H4 (cell line): ENCODE measurements at places on chromosomes 6 and 20. TPM values are rescaled to one million over a fixed set of nuclear protein-coding genes. Genes with fewer than 3 reads are reported as not detected.

The GPLD1 gene
- 0.08 TPM in 1 of 2 replicates, not detected in the other for total RNA-seq

The DEFB132 gene
- total RNA-seq: not detected in 2 replicates

The GSTA1 gene
- not detected in 2 replicates for total RNA-seq

The PSORS1C1 gene
- total RNA-seq: 0.06 and 0.35 TPM in 2 replicates

The BIRC7 gene
- 0.14 TPM in 1 of 2 replicates, not detected in the other for total RNA-seq

The LGSN gene
- 0.23 TPM in 1 of 2 replicates, not detected in the other for total RNA-seq

The CLVS2 gene
- total RNA-seq: 0.04 TPM in 1 of 2 replicates, not detected in the other

The SEC23B gene
- 45.8 and 50.2 TPM in 2 replicates for total RNA-seq

The ISM1 gene
- total RNA-seq: 0.35 and 0.47 TPM in 2 replicates

The TBC1D32 gene
- 1.4 and 2.9 TPM in 2 replicates for total RNA-seq

The HLA-DQB2 gene
- not detected in 2 replicates for total RNA-seq

The SALL4 gene
- total RNA-seq: not detected in 2 replicates

The TMEM244 gene
- total RNA-seq: not detected in 2 replicates

DNA sequence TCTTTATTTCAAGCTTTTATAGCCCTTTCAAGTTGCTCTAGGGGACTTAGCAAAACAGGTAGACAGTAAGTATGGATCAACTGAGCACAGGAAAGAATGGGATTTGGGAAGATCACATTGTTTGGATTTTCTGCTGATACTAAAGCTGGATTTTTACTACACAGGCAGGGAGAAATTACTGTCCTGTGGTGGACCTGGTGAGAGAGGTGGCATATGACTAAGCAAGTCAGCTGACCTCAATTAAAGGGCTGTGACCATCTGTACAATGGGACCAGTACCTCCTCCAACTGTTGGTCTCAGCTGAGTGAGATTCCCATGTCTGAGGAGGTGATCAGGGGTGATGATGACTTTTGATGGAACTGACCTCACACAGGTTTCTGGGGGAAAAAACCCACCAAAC is 28.0 kb downstream of the RREB1 start:
- DNase-seq: no peak

DNA sequence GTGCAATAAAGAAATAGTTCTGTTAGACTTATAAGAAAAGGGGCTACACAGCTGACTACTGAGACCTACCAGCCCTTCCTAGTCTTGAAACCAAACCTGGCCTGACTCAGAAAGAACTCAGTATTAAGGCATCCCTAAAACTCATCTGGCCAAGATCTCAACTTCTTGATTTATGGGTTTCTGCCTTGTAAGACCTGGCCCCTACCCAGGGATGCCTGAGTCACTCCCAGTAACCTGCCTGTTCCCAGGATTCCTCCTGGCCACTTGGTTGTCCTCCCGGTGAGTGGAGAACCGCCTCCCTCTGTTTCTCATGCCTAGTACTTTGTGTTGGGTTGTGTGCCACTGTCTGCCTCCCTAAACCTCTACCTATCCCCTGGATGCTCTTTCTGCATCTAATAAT is 189.4 kb upstream of the PREP start:
- peak; percentile 55 for DNase-seq

GRCh38 chr6:31075528-31075927 is 36.8 kb downstream of the C6orf15 start:
- no peak for DNase-seq

GRCh38 chr6:45436544-45437438 is 59.1 kb upstream of the SUPT3H start:
- peak; percentile 69 for DNase-seq

- peak; percentile 68 for DNase-seq
These were observed 159.9 kb downstream of the OR2B2 start for GRCh38 chr6:27752038-27752885.

- DNase-seq: no peak
These were observed 391 bp downstream of the ADGRF1 start for GRCh38 chr6:47041741-47042140.

GRCh38 chr6:135953818-135954217 is 102.3 kb downstream of the PDE7B start:
- no peak for DNase-seq

GRCh38 chr20:32888636-32889035 is 29.9 kb downstream of the EFCAB8 start:
- no peak for DNase-seq

- DNase-seq: no peak
These were observed 444.3 kb upstream of the NRSN1 start for GRCh38 chr6:23681743-23682142.

GRCh38 chr20:51217347-51218045 is 194.6 kb upstream of the KCNG1 start:
- no peak for DNase-seq

DNA sequence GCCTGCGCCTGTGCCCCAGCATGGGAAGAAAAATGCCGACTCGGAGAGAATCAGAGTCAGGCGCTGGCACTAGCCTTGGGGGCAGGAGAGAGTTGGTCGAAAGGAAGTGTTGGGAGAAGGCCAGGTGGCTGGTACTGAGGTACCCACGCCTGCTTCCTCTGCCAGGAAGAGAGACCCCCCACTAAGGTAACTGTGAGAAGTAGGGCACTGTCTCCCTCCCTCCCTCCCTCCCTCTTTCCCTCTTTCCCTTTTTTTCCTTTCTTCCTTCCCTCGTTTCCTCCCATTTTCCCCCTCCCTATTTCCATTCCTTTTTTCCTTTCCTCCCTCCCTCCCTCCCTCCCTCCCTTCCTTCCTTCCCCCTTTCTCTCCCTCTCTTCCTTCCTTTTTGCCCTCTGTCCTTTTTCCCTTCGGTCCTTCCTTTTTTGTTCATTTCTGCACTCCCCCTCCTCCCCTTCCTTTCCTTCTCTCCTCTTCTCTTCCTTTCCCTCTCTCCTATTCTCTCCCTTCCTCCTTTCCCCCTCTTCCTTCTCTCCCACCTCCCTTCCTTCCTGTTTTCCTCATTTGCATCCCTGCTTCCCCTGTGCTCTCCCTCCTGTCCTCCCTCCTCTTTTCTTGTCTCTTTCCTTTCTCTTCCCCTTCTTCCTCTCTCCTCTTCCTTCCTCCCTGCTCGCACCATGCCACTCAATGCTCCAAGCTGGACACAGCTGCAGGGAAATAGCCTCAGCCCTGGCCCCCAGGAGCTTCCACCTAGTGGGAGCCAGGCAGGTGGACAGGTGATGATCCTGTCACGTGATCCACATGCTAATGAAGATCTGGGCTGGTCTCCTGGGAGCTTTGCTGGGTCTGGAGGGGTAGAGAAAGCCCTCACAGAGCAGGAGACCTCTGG is 148.0 kb downstream of the DHX35 start:
- DNase-seq: no peak

GRCh38 chr6:48069280-48069679 is 41.7 kb downstream of the PTCHD4 start:
- DNase-seq: no peak

DNA sequence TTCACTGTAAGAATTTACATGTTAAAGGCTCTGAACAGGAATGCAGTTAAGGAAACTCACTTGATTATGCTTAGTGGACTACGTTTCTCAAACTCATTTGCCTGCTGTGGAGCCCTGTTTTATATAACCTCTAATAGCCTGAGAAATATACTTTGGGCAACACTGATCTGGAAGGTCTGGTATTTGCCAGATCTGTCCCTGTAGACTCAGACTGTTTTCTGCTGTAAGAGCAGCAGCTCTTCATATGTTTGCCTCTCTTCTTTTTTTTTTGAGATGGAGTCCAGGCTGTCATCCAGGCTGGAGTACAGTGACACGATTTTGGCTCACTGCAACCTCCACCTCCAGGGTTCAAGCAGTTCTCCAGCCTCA is 10.1 kb downstream of the TTPAL start:
- DNase-seq: no peak

DNA sequence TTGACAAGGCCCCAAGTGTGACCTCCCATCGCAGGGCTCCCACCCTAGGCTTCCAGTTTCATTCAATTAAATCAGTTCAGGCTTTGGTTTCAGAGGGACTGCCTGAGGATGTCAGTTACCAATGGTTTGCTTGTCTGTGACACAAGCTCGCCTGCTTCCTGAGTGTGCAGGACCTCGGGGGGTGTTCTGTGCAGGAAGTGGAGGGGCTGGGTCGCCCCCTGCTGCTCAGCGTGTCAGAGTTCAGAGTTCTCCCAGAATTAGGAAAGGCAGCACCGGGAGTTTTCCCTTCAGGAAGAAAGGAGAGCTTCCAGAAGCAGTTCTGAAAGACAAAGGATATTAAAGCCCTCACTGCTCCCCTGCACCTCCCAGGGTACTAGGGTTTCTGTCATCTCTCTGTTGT is 50.8 kb upstream of the TGM3 start:
- DNase-seq: no peak

- no peak for DNase-seq
These were observed 387.2 kb downstream of the TAF4 start for GRCh38 chr20:61678437-61678836.

DNA sequence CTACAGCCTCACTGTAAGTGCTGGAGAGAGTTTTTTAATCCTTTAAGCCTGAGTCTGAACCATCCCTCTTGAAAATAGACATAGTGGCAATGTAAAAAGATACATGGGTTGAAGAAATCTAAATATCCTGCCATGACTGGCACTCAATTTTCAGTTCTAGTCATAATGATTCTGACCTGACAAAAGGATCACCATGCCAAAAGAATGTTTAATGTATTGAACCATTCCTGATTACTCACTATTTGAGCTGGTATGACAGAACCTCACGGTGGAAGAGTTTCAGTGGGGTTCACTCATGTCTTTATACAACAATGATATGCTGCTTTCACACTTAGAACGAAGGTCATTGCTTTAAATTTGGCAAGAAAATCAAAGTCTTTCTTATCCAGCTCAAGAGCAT is 93.4 kb downstream of the HIVEP2 start:
- DNase-seq: no peak

GRCh38 chr6:15796130-15796771 is 133.4 kb upstream of the DTNBP1 start:
- no peak for DNase-seq

DNA sequence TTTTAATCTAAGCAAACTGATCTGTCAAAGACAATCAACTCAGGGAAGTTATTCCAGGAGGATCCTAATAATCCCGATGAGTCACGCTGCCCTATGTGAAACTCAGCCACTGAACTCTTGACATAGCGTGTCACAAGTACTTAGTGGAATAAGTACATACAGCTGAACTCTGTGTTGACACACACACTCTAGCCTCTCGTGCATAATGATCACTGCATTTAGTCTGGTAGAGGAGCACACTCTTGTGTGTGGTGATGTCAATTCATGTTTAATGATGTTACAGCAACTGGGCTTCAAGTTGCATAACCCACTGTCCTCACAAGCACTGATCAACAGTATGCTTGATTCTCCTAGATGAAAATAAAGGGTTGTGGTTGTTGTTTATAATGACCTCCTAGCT is 148.3 kb downstream of the HACE1 start:
- no peak for DNase-seq

GRCh38 chr6:33875141-33875581 is 71.4 kb upstream of the MLN start:
- no peak for DNase-seq

GRCh38 chr20:38159957-38160756 is 4.9 kb downstream of the TGM2 start:
- DNase-seq: no peak

- DNase-seq: no peak
These were observed 204.0 kb downstream of the TSHZ2 start for GRCh38 chr20:53176134-53176533.

DNA sequence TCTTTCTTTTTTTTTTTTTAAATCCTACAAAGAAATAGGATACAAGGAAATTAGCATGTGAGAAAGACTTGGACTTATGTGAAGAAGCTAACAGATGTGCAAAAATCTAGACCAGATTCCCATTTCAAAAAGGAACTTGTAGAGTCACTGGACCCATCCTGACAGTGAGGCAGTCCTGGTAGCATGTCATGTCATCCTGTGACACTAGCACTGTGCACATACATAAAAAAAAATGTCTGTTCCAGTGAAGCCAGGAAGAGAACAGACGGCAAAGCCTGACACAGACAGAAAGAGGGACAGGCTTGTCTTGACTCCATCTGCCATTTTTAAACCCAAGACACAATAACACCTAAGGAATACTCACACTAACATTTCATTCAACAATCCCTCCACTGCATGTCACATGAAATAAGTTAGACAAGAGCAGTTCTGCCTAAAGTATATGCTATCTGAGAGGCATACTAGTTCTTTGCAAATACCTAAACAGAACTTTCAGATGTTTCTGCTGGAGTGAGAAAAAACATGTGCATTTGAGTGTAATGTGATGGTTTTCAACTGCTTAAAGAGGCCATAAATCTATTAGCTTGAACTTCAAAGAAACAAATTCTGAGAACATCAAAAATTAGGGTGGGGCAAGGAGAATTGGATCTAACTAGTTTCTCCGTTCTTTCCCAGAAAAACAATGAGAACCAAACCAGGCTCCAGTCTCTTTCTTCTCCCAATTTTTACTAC is 159.6 kb downstream of the BACH2 start:
- DNase-seq: no peak

DNA sequence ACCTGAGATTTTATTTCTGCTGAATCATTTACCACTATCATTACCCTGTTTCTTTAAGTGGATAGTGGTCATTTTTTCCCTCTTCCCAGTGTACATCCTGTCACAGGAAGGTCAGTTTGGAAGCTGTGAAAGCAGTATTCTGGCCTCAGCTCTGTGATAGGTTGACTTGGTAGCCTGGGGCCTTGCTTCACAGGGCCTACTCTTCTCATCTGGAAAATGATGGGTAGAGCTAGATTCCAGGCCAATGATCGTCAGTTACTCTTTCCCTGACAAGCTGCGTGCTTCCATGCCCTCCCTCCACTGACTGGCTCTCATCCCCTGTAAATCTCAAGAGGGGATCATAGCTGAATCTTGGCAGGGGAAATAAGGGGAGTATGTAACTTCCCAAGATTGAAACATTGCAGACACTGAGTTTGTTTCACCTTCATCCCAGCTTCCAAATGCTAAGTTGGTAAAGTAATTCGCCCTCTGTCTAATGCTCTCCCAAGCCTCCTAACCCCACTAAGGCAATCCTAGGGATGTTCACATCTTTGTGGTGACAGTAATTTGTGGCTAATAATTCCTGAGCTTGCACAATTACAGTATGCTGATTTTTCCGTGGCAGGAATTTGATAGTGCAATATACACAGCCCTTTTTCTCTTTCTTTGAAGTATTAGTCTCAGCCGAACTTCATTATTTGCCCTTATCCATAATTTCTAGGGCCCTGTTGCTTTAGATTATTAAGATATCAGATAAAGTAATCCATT is 51.2 kb downstream of the VAPB start:
- DNase-seq: no peak

GRCh38 chr20:37346535-37347346 is 801 bp downstream of the SRC start:
- no peak for DNase-seq

DNA sequence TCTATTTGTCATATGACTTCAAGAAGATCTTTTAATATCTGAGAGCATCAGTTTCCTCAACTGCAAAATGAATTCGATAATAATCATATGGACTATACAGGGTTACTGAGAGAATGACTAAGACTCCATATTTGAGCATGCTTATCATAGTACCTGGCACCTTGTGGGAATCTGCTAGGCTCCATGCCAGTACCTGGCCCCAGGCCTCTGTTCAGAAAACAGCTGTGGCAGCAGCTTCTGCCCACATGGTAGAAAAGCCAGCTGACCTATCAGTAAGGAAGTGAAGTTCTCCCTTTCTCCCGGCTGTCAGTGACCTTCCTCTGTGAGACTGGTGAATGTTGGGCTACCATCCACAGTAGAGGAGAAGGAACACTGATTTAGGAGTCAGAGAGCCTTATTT is 574.9 kb upstream of the CHD6 start:
- no peak for DNase-seq
